Activated naive CD4-positive, alpha-beta T cell treated with anti-CD3 and anti-CD28 coated beads, Interleukin-2, amount 50 U/mL, for 16 hours (primary cell): ENCODE measurements at places on chromosomes 13 and 19.

- DNase-seq = peak; percentile 37
Measured at GRCh38 chr19:56111601-56112312, 9.3 kb downstream of the ZNF787 start.

DNA sequence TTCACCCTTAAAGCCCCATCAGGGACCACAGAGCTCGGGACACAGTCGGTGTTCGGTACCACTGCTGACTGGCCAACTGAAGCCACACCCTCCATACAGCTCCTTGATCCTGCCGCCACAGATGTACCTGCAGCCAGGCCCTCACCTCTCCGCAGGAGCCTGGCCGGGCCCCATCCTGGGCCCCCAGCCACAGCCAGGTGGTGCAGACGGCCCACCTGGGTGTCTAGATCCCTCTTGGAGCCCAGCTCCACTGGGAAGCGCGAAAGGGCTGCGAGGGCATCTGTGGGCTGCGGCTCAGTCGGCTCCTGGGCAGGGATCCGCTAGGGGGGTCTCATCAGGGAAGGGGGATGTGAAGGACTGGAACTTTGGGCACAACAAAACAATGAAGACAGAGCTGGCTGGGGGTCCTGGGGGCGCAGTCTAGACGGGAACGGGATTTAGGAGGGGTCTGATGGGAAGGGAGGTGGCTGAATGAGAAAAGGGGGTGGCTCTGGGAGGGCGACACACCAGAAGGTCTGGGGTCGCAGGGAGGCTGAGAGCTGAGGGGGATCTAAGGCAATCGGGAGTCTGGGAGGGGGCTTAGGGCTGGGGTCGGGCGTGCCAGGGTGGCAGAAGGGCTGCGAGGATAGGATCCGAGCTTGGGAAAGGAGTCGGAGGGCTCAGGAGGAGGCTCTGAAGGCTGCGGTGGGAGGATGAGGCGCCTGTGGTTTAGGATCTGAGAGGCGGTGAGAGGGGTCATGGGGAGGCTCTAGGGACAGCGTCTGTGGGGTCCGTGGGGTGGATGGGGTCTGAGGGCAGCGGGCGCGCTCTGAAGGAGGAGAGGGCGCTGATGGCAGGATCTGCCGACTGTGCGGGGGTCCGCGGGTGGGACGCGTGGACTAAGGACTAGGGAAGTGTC, 15.8 kb downstream of the PRODH2 start:
- no peak for DNase-seq

DNA sequence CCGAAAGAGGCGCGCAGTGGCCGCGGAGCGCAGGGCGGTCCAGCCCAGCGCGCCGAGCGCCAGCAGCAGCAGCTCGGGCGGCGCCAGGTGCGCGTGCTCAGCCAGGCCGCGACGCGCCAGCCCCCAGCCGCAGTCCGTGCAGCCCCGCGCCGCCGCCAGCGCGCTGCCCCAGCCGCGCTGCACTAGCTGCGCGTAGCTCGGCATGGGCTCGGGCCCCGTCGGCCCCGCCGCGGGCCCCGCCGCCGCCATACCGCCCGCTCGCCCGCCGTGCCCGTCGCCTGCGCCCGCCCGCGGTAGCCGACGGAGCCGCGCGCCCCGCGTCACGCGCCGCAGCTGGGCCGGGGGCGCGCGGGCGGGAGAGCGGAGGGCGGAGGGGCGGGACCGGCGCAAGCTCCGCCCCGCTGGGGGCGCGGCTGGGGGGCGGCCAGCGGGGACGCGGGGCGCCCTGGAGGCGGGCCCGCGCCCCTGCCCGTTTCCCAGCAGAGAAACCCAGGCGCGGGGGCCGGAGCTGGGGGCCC, at the start of gene CERS1:
Gene CERS1 (minus strand): TSS at position 335 of the 518 bp plus-strand sequence. CDS start 86 bp downstream, at position 249.
- no peak for DNase-seq

DNA sequence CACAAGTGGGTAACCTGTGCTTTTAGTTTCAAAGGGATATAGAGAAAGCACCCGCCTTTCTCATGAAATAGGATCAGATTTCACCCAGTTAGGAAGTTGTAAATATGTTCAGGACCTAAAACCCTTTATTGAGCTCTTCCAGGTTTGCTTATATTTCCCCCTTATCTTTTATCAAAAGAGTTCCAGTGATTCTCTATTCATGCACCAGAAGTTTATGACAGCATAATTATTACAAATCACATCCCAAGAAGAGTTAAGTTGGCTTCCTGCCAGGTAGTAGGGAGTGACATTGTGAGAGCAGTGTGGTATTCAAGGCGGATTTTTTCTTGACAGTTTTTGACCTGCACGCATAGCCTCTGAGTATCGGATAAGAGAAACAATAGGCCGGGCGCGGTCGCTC, 190.3 kb downstream of the STK24 start:
- DNase-seq = no peak

DNA sequence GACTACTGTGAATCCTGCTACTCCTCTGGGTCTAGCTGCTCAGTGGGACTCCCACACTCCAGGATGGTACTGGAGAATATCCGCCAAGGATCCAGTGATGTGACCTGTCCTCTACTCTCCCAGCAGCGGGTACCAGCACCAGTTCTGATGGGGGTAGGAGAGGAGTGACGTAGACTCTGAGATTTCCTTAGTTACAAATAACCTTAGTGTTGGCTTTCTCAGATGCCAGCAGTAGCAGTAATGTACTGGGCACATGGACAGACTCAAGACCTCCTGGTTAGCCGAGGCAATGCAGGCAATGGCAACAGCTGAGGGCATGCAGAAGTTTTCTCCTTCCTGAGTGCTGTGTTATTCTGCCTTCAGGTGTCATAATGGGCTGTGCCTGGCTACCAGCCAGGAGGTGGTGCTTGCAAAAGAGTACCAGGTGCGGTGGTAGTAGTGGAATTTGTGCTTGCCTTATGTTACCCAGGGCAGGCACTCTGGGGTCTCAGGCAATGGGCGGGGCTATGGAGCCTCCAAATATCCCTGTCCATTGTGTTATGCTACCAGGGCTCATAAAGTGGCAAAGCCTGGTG, 105.3 kb upstream of the KLF5 start:
- no peak for DNase-seq

- DNase-seq = no peak
Measured at GRCh38 chr13:67855741-67856238, 625.7 kb upstream of the PCDH9 start.

GRCh38 chr19:2755448-2755705, 15.6 kb upstream of the SLC39A3 start:
- no peak for DNase-seq

GRCh38 chr13:36082396-36082795, 48.8 kb downstream of the DCLK1 start:
- no peak for DNase-seq

GRCh38 chr19:23440791-23441190, 45.5 kb upstream of the ZNF91 start:
- DNase-seq = no peak

GRCh38 chr13:28531077-28531844, 36.3 kb upstream of the FLT1 start:
- no peak for DNase-seq

DNA sequence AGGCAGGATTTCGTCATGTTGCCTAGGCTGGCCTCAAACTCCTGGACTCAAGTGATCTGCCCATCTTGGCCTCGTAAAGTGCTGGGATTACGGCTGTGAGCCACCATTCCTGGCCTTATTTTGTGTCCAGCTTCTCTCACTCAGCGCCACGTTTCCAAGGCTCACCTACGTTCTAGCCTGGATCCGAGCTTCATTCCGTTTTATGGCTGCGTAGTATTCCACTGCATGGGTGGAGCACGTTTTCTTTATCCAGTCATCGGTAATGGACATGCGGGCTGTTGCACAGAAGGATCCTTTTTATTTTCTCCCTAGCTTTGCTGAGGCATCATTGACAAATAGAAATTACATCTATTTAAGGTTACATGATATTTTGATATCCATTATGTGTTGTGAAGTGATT, 16.6 kb downstream of the ADGRL1 start:
- no peak for DNase-seq

- DNase-seq = no peak
Measured at GRCh38 chr19:56727677-56728076, 56.1 kb upstream of the ZNF835 start.

GRCh38 chr19:52206481-52206880, 16.6 kb downstream of the PPP2R1A start:
- DNase-seq = no peak

DNA sequence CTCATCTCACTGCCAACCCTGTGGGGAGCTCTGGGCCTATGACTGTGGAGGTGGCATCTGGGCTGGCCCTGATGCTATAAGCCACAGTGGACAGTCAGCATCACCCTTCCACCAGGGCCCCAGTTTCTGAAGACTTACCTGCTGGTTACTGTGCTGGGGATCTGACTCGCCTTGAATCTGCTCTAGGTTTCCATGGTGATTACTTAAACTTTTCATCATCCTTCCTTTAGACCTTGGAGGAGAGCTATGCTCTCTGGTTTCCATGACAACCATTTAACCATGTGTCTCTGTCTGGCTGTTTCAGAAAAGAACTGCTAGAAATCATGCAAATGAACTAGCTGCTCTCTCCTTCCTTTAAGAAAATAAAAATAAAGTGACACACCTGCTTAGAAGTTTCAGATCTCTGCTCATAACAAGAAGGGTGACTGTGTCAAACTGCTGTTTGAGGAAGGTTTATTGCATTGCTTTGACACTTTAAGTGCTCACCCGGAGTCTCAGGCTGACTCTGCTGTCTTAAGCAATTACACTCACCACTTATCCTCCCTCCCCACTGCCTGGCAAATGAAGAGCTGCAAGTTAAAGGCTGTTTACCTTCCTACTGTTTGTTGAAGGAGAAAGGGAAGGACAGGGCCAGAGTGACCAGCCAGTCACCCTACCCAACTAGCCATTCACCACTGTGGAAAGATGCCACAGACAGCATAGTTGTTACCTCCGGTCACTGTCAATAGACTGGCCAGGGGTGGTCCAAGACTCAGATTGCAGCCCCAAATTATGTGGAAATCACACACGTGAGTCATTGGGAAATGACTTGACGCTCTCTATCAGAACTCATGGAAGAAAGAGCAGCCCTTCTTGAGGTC, 87.6 kb downstream of the HSPH1 start:
- DNase-seq = no peak
